Forelimb muscle (tissue), 1 donor: ENCODE measurements at places on chromosomes 1 and 21.

DNA sequence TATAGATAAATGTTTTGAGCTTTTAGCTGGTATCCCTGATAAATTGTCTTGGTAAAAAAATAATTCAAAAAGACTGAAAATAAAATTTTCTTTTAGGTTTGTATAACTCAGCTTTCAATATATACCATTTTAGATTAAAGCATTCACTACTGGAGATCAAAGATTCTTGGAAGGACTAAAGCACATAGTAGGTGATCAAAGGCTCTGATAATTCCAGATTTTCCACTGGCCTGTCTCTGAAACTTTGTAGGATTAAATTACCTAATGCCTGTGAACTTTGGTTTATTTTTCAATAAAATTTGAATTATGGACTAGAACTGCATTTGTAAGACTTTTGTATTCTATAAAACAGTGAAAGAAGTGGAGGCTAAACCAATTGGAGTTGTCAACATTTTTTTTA is 1.2 kb upstream of the RGS18 start:
- DNase-seq = no peak

GRCh38 chr1:25993197-25993951 is 4.5 kb downstream of the PAFAH2 start:
- no peak for DNase-seq

GRCh38 chr21:36710729-36711048 is 11.8 kb downstream of the SIM2 start:
- DNase-seq = no peak

- no peak for DNase-seq
These were observed 17.1 kb upstream of the DUSP23 start for GRCh38 chr1:159763686-159764085.

- no peak for DNase-seq
These were observed 36.5 kb downstream of the LHX4 start for GRCh38 chr1:180266275-180267210.
